ENCODE measurements at places on chromosomes 12 and 14.

DNA sequence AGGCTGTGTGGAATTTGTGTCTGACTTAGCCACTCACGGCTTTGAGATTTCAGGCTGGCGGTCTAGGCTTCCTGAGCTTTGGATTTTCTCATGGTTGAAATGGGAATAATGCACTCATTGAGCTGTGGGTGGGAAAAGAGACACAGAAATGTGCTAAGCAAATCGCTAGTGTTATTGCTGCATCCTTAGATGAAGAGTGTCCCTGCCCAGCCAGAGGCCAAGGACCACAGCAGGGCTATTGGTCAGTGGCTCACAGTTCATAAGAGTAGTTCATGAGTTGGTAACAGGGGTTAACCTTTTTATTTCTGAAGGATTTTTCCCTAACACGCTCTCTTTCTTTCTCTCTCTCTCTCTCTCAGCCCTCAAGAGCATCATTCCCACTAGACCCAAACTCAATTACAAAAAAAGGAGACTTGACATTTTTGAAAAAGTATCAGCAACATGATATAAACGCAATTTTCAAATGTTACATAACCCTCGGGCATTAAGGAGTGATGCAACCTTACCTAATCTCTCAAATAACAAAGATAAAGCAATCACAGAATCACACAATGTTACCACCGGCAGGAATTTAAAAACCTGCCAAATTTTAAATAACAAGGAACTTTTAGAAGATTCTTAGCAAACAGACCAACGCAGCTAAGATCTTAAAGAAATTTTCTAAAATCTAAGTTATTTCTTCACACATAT is 36.7 kb upstream of the RMST start:
- no peak for DNase-seq

DNA sequence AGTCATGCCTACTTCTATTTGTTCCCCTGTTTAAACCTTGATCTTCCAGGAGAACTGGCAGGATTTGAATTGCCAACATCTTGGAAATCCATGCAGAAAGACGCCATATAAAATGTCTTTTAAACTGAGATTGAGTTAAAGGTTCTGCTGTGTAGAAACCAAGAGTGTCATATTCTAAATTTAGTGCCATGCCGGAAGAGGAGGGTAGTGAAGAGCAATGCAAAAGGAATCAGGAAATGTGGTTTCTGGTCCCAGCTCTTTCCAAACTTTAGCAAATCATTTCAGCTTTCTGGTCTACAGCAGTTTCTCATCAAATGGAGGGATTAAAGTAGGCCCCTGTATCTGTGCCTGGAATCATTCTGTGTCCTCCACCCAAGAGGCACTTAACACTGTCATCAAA is 85.7 kb downstream of the BTG1 start:
- no peak for DNase-seq

- no peak for DNase-seq
These were observed 438.8 kb upstream of the USP15 start for GRCh38 chr12:61821381-61821780.

GRCh38 chr12:98402091-98402490 is 113.3 kb upstream of the TMPO start:
- no peak for DNase-seq

DNA sequence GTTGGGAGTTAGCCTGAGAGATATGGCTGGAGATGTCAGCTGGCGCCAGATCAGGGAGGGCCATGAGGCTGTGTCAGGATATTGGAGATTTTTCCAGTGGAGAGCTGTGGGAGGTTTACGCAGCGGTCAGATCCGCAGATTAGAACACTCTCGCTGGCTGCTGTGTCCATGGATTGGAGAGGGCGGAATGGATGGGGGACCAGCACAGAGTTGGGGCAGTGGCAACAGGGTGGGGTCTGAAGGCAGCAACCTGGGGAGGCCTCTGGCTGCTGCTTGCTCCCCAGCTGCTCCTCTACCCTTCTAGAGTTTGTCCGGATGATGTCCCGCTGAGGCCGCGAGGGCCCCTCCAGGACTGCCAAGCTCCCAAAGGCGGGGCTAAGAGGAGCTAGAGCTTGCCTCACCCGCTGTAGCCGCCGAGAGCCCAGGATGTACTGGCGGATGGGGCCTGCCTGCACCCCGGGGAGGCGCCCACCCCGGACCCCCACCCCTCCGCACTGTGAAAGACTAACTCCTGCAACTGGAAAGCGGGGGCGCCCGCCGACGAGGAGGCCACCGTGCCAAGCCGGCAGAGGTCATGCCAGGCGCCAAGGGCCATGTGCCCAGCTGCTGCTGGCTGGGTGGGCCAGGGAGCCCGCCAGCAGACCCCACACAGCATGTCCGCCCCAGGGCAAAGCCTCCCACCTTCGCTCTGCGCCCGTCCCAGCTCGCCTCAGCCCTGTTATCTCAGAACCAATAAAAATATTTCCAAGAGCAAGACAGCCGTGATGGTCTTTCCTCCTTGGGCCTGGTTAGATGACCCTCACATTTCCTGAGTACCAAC is 20.2 kb upstream of the MLEC start:
- DNase-seq, result no peak

DNA sequence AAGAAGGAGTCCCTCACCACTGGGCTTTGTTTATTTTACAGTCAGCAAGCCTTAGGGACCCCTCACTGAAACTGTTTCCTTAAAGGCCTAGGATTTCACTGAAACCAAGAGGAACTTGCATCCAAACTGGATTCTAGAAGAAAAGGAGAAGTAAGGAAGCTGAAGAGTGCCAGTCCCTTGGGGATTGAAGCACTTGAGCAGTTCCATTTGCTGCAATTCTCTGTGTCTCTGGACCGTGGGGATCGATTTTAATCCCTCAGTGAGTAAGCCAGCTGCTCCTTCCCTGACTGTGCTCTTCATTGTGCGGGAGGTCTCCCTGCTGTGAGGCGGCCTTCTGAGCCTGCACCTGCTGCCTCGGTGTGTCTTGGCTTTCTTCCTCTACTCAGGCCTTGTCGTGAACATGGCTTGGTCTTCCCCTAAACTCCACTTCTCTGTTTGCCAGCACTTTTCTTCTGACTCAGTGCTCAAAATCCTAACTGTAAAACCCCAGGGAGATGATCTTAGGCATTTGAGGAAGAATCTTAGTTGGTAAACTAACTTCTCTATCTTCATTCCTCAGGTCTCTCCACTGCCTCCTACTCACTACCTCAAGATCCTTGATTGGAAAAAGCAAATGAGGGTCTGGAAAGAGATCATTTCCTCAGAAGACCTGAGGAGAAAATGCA is 132.6 kb downstream of the SLC38A6 start:
- peak; percentile 69 for DNase-seq

GRCh38 chr14:106218174-106218573 is 691.8 kb downstream of the TMEM121 start:
- DNase-seq, result no peak

GRCh38 chr12:41777064-41777790 is 367.4 kb downstream of the GXYLT1 start:
- DNase-seq, result no peak

DNA sequence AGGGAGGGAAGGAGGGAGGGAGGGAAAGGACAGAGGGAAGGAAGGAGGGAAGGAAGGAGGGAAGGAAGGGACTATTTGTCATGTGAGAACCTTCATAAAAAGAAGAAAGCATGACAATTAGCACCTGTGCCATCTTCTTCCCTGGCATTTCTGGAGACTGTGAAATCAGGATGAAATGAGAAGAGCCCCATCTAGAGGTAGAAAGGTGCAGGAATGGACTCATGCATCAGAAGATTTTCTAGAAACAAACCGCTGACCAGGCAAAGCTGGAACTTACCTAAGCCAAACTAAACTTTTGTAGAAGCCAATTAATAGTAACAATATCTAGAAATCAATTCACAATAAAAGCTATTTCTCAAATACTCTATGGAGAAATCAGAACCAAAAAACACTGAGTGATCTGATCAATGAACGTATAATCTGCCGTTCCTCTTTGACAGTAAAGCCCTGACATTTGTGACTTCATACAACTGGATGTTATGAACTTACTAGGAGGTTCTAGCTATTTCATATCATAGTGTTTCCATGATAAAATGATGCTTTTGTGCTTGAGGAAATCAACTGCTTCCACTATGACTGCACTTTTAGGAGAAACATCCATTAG is 24.4 kb upstream of the CRACR2A start:
- DNase-seq, result no peak

DNA sequence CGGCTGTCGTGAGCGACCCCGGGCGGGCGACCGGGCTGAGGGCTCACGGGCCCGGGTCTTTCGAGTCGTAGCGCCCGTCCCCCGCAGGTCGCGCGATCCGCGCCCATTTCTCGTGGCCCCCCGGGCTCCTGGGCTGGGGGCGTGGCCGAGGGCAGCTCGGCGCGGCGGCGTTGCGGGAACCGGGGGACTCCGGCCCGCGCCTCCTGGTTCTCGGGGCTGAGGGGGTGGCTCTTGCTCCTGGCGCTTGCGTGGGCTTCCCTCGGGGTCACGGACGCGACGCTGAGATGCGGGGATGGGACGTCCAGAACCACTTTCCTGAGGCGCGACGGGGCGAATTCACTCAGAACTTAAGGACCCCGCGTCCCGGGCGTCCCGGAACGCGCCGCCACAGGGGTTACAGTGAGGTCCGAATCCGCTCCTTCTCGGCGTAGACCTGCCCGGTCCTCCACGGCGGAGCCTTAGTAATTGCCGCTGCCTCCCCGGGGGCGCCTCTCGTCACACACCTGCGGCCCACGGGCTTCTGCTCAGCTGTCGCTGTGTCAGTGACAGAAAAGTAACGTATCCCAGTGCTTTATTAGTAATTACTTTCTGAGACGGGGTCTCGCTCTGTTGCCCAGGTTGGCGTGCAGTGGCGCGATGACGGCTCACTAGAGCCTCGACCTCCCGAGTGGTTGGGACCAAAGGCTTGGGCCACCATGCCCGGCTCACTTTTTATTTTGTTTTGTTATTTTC is 606 bp downstream of the EP400 start:
- no peak for DNase-seq

- no peak for DNase-seq
These were observed 140.4 kb downstream of the SLC35F4 start for GRCh38 chr14:57725399-57726077.

- no peak for DNase-seq
These were observed 17.2 kb downstream of the NAV3 start for GRCh38 chr12:77847680-77848431.

- no peak for DNase-seq
These were observed 43.6 kb downstream of the KIF26A start for GRCh38 chr14:104181761-104182530.

GRCh38 chr12:20807192-20808080 is 3.1 kb upstream of the SLCO1B3 start:
- DNase-seq, result no peak

- DNase-seq, result no peak
These were observed 25.5 kb upstream of the FBXO34 start for GRCh38 chr14:55245657-55246268.

- DNase-seq, result no peak
These were observed 222.2 kb downstream of the SEC23A start for GRCh38 chr14:38880643-38881524.

Data from DMS79 (cell line).